ENCODE measurements at places on chromosomes 1 and 21.

DNA sequence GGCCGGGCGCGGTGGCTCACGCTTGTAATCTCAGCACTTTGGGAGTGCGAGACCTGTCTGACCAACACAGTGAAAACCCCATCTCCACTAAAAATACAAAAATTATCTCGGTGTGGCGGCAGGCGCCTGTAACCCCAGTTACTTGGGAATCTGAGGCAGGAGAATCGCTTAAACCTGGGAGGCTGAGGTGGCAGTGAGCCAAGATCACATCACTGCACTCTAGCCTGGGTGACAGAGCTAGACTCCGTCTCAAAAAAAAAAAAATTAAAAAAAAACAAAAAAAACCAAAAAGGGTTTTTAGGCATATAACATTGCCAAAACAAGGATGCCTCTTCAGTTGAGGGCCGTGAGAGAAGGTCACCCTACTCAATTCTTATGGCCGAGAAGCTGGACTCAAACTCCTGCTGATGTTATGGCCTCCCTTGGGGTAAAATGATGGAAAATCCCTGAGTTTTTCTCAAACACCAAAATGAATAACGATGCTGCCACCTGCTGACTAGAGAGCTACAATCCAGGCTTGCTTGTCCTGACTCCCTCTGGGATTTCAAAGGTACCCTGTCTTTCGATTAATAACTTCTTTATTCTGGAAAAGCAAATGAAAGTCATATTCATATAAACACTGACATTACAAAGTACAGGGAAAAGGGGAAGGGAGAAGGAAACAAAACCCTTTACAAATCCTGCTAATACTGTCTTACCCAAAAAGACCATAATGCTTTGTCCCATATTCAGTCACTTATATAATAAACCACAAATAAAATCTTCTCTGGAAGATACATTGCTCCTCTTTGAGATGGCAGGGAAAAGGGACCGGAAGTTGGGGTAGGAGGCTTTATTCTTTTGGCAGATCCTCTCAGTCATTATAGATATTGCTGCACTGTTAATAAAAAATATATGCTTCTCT is 10.7 kb downstream of the RAB42 start:
- DNase-seq, result peak; percentile 49

DNA sequence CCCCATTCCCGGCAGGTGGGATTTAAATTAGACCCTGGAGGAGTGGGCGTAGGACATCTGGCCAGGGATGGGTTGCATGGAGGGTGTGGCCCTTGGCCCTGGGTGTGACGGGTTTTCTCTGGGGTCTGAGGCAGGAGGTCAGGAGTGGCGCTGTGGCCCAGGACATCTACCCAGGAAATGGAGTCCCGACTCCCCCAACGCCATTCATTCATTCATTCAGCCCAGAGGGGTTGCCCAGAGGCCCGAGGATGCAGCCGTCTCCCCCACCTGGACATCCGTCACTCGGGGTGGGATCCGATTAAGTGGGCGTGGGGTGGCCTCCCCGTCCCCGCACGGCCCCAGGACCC is 663 bp downstream of the ATP13A2 start:
- DNase-seq, result no peak

- no peak for DNase-seq
Observed at GRCh38 chr21:28066076-28066475, 926.6 kb downstream of the LTN1 start.

DNA sequence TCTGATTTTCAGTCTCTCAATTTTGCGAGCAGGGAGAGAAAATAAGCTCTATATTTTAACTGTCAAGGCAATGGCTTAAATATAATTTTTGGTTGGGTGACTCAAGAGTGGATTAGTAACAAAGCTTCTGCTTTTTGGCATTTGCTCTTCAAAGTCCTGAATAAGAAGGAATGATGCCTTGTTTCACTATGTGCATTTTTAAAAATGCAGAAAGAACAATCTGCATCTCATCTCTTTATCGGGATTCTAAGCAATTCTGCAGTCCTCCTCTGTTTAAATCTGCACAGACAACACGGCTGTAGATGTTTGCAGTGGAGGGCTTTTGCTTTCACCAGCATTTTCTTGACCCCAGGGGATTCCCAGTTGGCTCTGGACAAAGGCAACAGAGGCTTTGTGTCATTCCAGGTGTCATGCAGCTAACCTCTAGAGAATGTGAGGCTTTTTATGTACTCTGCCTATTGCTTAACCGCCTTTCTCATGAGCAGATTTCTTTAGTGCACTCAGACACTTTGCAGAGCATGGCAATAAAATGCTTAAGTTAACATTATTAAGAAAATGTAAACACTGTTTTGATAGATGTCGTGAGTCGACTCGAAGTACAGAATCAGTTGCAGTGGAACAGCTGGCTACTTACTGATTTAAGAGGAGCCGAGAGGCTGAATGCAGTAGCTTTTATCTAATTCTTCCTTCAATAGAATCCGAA is 783.2 kb upstream of the NEGR1 start:
- DNase-seq, result no peak

GRCh38 chr1:62438163-62438562 is 1.3 kb downstream of the USP1 start:
- DNase-seq, result no peak

GRCh38 chr1:78408810-78409209 is 82.0 kb upstream of the PTGFR start:
- no peak for DNase-seq

DNA sequence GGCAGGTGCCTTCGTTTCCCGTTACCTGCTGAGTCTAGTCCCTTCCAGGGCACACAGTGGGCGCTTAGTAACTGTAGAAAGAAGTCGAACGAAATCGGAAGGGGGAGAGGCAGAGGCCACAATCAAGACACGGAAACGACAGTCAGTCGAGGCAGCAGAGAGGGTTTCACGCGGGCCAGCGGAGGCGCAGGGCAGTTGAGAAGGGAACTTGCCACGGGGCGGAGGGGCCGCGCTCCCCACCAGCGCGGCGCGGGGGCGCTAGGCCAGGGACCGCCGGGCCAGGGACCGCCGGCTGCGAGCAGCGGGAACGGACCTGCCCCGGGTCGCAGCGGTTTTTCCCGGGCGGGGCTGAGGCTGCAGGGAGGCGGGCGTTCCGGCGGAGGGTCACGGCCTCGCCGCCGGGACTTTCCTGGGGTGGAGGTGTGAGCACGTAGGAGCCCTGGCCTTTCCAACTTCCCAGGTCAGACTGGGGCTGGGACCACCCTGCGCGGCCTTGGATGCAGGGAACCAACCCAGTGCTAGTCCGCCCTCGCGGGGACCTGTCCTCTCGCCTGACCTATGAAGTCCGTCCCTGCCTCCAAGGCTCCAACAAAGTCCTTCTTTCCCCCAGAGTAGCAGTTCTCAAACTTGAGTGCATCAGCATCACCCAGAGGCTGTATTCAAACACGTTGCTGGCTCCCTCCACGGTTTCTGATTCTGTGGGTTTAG is 150.1 kb upstream of the FGGY start:
- no peak for DNase-seq

DNA sequence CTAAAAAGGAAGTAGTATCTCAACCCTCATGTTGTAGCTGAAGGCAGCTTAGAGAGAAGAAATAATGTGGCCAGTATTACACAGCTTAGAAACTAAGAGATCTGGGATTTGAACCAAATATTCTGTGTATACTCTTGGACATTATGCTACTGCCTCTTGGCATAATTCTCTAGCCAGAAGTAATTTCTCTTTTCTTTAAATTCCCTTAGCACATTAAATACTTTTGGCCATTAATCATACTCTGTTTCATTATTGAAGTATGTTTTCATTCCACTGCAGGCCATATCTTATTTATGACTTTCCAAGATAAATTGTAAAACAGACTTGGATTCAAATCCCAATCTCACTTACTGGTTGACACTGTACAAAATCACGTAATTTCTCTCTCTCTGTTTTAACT is 181.3 kb upstream of the SPAG17 start:
- DNase-seq, result no peak

- no peak for DNase-seq
Observed at GRCh38 chr1:23039308-23039826, 20.1 kb downstream of the KDM1A start.

GRCh38 chr1:200240656-200241055 is 169.2 kb downstream of the ZNF281 start:
- DNase-seq, result no peak

DNA sequence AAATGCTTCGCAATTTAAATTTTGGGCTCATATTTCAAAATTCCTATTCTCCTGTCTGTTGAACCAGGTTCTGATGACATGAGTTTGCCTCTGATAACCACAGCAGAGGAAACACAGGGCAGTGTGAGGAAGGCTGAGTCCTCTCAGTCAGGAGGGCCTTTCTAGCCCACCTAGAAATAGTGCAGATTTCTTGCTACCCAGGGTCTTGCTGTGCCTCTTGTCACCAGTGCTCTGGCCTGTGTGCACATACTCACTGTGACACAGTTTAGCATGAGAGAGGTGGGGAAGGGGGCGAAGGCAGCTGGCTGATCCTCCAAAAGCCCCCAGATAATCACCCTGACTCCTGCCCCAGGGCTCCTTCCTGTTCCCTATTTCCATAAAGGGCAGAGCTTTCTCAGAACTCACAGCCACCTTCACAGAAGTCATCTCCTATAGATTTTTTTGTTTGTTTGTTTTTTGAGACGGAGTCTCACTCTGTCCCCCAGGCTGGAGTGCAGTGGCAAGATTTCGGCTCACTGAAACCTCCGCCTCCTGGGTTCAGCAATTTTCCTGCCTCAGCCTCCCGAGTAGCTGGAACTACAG is 23.7 kb downstream of the ERRFI1 start:
- DNase-seq, result no peak

DNA sequence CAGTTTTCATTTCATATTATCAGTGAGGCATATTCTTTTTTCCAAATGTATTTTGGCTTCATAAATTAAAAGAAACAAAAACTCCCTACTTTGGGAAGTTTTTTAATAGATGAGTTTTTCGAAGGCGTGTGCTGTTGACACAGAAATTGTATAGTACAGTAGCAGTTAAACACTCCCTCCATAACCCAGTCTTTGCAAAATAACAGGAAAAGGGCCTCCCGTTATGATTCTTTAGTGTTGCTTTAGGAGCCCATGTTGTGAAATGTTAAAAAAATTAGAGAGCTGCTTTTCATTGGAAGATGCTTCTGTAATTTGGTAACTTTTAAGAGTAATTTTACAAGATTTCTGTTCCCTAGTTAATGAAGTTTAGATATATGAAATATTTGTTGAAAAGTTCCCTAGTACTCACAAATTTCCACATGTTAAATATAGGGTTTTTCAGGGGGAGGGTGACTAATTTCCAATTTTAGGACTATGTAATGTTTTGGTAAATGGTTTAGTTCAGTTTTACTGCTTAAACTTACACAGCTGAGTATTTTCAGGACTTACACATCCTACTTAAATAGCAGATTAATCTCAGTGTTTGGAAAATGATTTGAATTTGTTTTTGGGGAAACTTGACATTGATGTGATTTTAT is 2.0 kb downstream of the CAMSAP2 start:
- no peak for DNase-seq

- DNase-seq, result no peak
Observed at GRCh38 chr1:57165546-57165945, 199.7 kb upstream of the C8B start.

DNA sequence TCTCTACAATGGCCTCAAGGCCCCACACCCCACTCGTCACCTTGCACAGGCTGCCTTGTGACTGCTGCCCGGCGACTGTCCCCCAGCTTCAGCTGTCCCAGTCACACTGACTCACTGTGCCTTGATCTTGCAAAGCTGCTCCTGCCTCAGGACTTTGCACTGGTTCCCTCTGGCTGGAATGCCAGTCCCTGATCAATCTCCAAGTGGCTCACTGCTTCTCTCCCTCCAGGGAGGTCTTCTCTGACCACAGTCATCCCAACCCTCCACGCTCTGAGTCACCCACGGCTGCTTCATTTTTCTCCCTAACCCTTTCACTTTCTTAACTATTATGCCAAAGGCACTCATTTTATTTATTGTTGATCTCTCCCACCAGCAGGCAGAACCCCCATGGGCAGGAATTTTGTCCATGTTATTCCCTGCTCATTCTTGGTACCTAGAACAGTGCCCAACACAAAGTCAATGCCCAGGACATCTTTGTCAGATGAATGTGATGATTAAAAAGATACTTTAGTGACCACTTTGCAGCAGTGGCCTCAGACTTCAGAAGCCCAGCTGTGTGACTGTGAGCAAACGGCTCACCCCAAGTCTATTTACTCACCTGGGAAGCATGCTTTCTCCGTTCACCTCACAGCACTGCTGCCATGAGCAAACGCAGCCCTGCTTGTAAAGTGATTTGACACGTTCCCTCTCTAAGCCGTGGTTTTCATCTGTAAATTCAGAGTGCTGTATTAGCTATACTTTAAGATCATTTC is 53.4 kb downstream of the ZBTB18 start:
- peak; percentile 75 for DNase-seq

DNA sequence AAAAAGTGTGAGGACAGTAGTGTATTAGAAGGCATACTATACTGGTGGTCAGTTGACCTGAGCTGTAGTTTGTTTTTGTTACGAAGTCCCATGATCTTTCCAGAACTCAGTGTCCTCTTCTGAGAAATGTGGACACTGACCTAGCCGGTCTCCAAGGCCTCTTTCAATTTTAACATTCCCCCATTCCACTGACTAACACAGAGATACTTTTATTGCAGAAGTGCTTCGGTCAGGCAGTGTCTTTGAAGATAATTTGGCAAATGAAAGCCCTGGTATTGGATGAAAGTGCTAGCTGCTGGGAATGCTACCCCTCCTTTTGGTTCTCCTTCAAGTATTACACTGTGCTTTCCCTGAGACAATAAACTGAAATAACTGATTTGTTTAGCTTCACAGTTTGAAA is 89.4 kb downstream of the LMO4 start:
- DNase-seq, result no peak

DNA sequence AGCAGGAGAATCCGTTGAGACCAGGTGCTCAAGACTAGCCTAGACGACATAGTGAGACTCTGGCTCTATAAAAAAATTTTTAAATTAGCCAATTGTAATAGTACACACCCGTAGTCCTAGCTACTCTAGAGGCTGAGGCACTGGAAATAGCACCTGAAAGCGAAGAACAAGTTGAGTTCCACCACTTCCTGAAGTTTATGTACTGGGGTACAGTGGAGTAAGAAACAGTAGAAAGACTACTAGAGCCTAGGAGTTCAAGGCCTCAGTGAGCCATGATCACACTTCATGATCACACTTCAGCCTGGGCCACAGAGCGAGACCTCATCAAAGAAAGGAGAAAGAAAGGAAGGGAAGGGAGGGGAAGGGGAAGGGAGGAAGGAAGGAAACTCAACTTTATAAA is 19.8 kb downstream of the RSBN1 start:
- DNase-seq, result no peak

- DNase-seq, result no peak
Observed at GRCh38 chr1:1670866-1671265, 12.1 kb upstream of the CDK11B start.

DNA sequence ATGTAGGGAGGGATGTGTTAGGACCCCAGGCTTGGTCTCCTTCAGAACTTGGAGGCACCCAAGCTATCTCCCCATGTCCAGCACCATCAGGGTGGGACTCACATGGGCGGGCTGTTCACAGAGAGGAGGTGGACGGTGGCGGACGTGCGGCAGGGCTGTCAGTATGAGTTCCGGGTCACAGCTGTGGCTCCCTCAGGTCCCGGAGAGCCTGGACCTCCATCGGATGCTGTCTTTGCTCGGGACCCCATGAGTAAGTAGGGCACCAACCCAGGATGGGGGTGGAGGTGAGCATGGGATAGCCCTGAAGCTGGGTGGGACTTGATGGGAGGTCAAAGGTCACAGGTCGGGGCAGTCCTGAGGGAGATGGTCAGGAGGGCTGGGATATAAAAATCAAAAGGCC is 27.8 kb downstream of the IGFN1 start:
- no peak for DNase-seq

GRCh38 chr21:16076465-16076864 is 346.7 kb downstream of the USP25 start:
- DNase-seq, result no peak

- no peak for DNase-seq
Observed at GRCh38 chr1:68696221-68696620, 199.3 kb upstream of the DEPDC1 start.

- DNase-seq, result no peak
Observed at GRCh38 chr1:5980314-5981008, 11.8 kb downstream of the NPHP4 start.
